ENCODE measurements at places on chromosomes 16 and 17.

GRCh38 chr17:30530346-30531025 is 53.3 kb downstream of the GOSR1 start:
- DNase-seq: no peak

- DNase-seq: peak; percentile 57
These were observed 162.8 kb downstream of the FOXL1 start for GRCh38 chr16:86740906-86741799.

DNA sequence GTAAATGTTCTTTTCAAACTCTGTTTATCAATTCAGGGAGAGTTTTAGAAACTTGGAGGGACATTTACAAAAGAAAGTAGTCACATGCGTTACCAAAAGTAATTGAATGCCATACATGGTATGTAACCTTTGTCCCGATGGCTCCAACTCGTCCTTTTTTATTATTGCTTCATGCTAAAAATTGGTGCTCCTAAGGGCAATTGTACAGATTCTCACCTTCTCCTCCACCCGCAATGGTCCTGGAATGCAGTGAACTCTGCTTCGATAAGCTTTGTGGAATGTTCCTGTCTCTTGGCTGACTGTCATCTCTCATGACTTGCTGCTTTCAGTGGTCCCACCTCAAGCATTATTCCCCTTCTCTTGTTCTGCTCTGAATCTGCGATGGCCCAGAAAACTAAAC is 20.9 kb downstream of the GNAO1 start:
- DNase-seq: no peak

DNA sequence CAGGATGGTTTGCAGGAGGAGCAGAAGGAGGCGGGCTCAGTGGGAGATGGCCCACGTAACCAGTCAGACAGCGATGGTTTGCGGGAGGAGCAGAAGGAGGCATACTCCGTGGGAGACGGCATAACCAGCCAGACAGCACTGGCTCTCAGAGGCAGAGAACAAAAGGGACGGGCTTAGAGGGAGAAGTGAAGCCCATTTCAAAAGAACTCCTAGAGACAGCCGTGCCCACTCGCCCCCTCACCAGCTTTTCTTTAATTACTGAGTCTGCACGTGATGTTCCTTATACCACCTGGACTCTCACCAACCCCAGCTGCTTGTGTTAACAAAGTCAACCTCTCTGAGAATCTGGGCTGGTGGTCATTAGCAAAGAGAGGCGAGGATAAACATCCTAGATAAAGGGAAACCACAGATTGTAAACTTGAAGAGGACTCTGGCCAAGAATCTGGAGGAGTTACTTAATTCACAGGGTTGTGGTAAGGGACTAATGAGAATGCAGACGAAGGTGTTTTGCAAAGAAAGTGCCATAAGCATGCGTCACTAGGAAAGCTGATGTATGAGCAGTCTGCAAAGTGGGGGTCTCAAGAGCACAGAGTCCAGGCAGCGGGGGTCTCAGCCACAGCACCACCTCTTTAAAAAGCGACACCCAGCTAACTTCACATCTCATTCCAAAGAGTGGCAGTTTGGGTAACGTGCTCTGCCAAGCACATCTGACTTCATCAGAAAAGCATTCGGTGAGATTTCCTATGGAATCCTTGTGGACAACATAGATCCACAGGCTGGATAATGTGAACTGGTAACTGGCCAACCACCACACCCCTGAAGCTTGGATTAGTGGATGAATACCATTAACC is 51.7 kb downstream of the NXN start:
- DNase-seq: no peak

DNA sequence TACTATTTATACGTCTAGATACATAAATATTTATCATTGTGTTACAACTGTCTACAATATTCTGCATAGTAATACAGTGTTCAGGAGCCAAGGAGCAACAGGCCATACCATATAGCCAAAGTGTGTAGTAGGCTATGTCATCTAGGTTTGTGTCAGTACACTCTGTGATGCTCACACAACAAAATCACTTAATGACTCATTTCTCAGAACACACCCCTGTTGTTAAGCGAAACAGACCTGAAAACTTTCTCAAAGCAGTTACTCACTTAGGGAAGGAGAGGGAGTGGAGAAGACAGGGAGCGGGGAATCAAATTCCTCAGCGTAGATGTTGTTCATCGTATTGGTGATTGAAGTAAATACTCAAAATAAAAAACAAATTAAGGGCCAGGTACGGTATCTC is 269.5 kb downstream of the STX8 start:
- no peak for DNase-seq

GRCh38 chr17:38947189-38947588 is 20.0 kb downstream of the FBXO47 start:
- no peak for DNase-seq

GRCh38 chr16:12317121-12317810 is 340.7 kb downstream of the SNX29 start:
- no peak for DNase-seq

GRCh38 chr17:34413443-34414119 is 50.5 kb upstream of the CCL1 start:
- peak; percentile 76 for DNase-seq

- DNase-seq: no peak
These were observed 3.7 kb downstream of the NCOR1 start for GRCh38 chr17:16211590-16211989.

- DNase-seq: no peak
These were observed 3.2 kb downstream of the ZC3H7A start for GRCh38 chr16:11793840-11794239.

DNA sequence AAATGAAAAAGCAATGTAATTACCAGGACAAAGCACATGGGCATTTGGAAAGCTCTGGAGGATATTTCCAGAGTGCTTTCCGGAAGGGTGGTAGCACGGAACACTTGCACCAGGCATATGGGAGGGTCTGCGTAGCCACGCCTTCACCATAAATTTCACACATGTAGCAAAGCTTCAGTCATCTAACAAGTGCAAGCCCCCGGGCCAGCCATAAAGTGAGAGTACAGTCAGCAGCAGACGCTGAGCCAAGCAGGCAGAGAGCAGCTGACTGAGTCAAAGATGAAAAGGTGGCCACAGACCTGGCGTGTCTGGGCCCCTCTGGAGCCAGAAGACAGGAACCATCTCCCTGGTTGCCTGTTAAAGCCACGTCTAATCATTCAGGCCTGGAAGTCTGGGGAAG is 130.6 kb downstream of the SEC14L1 start:
- no peak for DNase-seq

GRCh38 chr17:82810644-82811430 is 29.0 kb downstream of the ZNF750 start:
- no peak for DNase-seq

DNA sequence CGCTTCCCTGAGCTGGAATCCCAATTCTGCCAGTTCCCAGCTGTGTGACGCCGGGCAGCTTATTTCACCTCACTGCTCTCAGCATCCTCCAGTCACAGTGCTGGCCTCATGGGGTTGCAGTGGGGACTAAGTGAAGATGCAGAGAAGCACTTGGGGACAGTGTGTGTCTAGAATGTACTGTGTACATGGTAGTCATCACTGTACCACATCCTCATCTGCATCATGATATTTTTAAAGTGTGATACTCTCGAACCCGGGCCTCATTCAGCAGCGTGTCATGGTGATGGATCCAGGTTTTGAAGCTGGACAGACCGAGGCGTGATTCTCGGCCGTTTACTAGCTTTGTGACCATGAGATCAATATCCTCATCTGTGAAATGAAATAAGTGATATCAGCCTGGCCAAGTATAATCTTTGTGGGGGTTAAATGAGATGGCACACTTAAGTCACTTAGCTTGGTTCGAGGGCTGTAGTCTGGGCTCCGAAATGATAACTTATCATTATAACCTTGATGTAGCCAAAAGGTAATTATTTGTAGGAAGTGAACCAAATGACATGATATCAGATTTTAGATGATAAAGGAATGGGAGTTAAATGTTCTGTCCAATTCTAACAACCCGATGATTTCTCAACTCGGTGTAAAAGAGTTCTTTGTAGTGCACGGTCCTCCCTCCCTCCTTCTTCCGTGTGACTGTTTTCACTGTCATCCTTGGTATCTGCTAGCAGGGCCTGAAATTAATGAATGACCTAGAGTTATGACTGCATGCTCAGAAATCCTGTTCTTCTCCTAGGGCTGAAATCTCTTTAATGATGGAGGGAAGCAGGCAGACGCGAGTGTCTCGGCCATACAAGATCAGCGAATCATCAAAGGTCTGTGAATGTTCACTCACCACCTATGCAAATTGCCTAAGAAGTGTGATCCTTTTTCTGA is 2.0 kb downstream of the KLHL36 start:
- no peak for DNase-seq

DNA sequence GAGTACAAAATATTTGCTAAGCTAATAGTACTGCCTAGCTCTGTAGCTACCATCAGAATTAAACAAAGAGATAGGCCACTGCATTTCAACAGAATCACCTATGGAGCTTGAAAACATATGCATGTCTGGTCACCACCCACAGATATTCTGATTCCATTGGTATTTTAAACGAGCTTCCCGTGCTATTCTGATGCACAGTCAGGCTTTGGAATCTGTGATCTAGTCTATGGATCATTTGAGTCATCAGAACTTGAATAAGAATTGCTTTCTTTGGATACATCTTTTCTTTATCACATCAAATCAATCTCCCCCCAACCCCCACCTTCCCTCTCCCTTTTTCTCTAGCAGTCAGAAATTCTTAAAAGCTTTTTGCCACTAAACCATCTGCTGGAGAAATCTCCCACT is 124.7 kb downstream of the NPIPB5 start:
- no peak for DNase-seq

DNA sequence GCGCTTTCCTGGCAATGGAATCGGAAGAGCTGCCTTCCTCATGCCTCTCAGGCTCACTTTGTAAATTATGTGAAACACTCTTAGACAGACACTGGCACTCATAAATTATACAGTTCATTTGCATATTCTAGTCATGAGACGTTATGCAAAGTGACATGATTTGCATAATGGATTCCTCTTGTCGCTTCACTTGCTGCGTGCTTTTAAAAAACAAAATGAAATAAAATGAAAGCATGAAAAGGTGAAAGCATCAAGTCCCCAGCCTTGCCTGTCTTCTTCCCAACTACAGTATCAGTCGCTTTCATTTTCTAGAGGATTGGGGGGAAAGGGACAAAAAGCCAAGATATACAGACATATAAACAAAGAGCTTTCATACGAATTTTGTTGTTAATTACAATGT is 252.8 kb upstream of the PMFBP1 start:
- DNase-seq: no peak

GRCh38 chr17:35932586-35932985 is 2.0 kb upstream of the RDM1 start:
- DNase-seq: no peak

DNA sequence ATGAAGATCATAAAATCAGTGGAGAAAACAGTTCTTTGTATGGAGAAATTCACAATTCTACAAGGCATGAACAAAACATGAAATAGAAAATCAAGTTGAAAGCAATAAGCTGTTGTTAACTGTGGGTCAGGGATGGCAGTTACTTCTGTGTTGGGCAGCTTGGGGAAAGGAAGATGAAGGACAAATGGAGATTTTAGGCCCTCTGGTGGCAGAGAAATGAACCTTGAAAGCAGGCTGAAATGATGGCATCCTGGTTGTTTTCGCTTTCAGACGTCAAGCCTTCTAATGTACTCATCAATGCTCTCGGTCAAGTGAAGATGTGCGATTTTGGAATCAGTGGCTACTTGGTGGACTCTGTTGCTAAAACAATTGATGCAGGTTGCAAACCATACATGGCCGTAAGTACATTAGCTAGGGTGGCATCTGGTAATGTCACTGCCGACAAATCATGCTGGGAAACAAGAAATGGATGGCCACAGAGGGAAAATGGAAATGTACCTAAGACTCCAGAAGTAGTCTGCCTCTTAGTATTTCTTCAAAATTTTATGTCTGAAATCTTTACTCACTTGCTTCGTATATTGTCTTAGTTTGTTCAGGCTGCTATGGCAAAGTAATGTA is 108.9 kb downstream of the MAP2K6 start:
- DNase-seq: peak; percentile 68

- no peak for DNase-seq
These were observed 2.0 kb downstream of the DNASE1L2 start for GRCh38 chr16:2238150-2238837.

GRCh38 chr17:65531256-65532100 is 30.0 kb downstream of the AXIN2 start:
- DNase-seq: no peak

- DNase-seq: no peak
These were observed 10.2 kb downstream of the PIP4K2B start for GRCh38 chr17:38789185-38789584.

- DNase-seq: no peak
These were observed 8.3 kb downstream of the ABCC3 start for GRCh38 chr17:50642722-50643656.

Measured in suppressor macrophage treated with lipopolysaccharide for 4 hours (primary cell).